NCI-H510A treated with DMSO at 0.1 percent for 48 hours (cell line): ENCODE measurements at places on chromosomes 6 and 20.

- DNase-seq, result no peak
Observed at GRCh38 chr6:104286641-104287040, 573.1 kb downstream of the HACE1 start.

- DNase-seq, result no peak
Observed at GRCh38 chr6:40688214-40688761, 101.1 kb upstream of the LRFN2 start.

GRCh38 chr6:139763468-139764210, 389.2 kb upstream of the CITED2 start:
- no peak for DNase-seq

DNA sequence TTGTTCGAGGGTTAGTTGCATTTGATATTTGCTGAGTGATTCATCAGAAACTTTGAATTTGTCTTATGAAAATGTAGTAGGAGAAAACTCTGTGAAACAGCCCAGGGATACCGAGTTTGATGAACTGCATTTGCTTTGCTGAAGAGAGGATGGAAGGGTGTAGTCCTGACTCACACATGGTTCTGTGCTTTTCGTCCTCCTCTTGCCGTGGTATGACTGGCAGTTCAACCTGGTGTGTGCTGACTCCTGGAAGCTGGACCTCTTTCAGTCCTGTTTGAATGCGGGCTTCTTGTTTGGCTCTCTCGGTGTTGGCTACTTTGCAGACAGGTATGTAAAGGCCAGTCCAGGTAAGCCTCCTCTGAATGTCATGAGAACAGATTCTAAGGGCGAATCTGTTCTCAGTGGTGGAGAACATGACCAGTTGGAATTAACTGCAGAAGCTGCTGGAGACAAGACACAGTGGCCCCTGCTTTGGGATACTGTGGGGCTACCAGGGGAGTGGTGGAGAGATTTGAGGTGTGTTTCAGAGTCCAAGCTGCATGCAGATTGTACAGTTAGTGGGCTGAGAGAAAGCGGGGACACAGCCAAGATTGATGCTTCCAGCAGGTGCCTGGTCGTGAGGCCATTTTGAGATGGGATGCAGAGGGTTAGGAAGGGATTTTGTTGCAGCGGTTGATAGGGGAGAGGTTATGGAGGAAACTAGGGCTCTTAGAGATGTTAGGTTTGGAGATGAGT, 8.4 kb downstream of the SLC22A1 start:
- no peak for DNase-seq

GRCh38 chr6:54896302-54896701, 49.7 kb downstream of the FAM83B start:
- DNase-seq, result no peak

GRCh38 chr6:68158256-68158655, 476.8 kb upstream of the ADGRB3 start:
- no peak for DNase-seq

GRCh38 chr6:121492536-121492935, 57.1 kb downstream of the GJA1 start:
- DNase-seq, result no peak

DNA sequence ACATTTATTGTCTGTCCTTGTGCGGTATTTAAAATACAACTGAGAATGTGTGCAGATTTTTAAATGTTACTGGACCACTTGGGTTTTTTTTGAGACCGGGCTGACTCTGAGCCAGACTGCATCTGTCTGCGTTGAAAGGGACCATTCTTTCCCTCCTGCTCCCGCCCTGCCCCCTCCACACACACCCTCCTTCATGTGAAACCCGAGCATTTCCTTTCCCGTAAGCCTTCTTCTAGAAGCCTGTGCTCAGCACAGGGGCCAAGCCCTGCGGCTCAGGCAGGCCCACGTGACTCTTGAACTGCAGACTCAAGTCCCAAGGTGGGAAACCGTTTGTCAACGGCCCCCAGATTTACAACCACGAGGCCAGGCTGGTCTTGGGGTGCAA, 82.7 kb upstream of the FOXC1 start:
- no peak for DNase-seq
